Activated CD4-positive, CD25-positive, alpha-beta regulatory T cell treated with anti-CD3 and anti-CD28 coated beads, Interleukin-2, amount 50 U/mL, for 16 hours (primary cell): ENCODE measurements at places on chromosomes 16 and 17.

GRCh38 chr16:31561426-31562233 lies 33.9 kb downstream of the AHSP start:
- no peak for DNase-seq

- no peak for DNase-seq
These were observed 14.0 kb upstream of the DPEP1 start for GRCh38 chr16:89599451-89599858.

DNA sequence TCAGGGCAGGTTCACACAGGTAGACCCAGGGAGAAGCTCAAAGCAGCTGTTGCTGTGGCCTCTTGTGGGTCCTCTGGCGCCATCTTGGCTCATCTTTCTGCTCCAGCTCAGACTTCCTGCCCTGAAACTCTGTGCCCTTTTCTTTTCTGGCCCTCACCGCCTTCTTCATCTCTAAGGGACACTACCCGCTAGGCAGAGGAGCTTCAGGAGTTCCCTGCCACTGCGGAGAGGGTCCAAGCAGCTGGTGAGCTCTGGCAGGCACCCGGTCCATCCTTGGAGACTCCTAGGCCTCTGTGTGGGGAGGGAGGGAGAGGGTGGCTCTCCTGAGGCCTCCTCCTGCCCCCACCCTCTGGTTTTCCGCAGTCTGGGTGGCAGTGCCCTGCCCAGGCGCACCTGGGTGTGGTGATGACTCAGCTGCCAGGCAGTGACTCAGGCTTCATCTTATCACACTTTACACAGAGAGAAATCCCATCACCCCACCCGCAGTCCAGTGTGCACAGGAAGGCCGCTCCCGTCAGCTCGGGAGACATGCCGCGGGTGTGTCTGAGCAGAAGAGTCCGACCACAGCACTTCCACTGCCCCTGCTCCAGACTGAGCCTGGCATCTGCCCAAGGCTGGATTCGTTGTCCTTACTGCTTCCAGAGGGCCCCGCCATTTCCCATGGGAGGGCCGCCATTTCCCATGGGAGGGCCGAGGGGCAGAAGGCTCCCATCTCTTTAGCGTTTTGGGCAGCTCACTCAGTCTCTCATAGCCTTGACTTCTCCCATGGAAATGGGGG lies 7.3 kb downstream of the NT5C start:
- no peak for DNase-seq

DNA sequence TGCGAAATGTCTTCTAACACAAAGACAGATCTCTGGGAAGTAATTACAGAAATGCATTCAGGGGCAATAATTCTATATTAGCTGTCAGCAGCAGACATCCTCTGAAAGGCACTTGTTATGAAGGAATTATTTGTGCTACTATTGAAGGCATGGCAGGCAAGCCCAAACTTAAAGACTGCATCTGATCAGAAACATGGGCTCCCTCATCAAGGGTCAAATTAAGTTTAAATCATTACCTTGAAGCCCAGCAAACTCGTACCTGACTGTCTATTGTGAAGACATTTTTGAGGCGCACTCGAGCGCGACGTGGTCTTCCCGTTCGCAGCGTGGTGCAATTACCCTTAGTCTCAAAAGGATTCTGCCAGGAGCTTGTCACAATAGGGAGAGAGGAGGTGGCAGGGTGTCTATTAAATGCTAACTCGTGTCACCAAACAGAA lies 110.6 kb downstream of the ZNF423 start:
- DNase-seq, result no peak

DNA sequence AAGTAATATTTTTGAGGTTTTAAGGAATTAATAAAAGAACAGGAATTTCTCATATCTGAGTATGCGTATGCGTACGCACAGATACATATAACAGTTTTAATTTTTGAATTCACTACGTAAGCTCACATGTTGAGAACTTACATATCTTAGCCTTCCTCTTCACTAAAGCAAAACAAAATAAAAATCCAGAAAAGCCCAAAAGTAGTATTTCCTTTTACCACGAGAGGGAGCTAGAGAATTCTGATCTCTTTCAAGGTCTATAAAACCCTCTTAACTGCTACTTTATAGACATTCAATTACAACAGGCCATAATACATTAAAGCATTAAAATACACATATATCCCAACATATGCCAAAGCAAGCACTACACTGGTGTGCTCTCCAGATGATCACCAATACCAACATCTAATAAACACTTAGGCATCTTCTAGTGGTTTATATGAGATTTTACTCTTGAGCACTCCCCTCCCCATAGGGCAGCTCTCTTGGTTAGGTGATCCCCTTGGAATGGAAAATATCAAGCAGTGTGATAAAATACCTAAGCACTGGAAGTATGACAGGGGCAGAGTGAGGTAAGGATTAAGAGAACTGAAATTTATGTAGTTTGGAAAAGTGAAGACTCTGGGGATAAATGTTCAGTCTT lies 94.0 kb downstream of the SKAP1 start:
- no peak for DNase-seq

GRCh38 chr16:23516366-23517137 lies 6.3 kb upstream of the GGA2 start:
- no peak for DNase-seq
